ENCODE measurements at places on chromosomes 1 and 21.

- no peak for DNase-seq
Observed at GRCh38 chr1:19921310-19921709, 2.1 kb downstream of the PLA2G2E start.

DNA sequence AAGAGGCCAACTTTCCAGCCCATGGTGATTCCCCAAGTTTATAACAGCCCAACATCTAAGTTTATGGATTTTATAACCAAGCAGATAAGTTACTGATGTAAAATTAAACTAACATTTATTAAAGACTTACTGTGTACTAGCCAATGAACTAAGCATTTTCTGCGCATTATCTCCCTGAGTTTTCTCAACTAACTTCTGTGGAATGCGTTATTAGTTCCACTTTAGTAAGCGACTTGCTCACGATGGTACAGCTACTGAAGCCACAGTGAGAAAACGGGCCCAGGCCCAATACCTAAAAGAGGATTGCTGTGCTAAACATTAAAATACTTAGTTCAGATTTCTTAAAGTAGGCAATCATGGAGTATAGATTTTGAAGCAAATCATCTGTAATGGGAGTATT lies 61.0 kb downstream of the ZBTB18 start:
- DNase-seq = no peak

DNA sequence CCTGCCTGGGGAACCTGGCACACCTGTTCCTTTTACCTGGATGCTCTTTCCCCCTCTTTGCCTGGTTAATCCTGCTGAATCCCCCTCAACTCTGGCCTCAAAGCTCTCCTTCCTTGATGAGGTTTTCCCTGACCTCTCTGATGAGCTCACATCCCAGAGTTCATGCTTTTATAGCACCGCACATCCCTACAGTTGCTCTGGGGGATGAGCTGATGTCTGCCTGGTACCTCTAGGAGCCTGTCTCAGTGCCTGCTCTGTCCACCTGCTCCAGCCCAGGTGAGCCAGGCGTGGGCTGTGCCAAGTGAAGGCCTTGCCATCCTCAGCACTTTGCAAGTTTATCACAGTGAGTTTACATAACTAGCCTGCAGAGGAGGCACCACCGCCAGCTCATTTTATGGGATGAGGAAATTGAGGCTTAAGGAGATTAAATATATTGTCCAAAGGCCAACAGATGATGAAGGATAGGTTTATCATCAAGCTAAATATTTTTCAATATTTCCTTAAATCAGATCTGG lies 58.6 kb upstream of the TMPRSS2 start:
- no peak for DNase-seq

GRCh38 chr1:98674075-98674781 lies 12.7 kb downstream of the SNX7 start:
- no peak for DNase-seq

DNA sequence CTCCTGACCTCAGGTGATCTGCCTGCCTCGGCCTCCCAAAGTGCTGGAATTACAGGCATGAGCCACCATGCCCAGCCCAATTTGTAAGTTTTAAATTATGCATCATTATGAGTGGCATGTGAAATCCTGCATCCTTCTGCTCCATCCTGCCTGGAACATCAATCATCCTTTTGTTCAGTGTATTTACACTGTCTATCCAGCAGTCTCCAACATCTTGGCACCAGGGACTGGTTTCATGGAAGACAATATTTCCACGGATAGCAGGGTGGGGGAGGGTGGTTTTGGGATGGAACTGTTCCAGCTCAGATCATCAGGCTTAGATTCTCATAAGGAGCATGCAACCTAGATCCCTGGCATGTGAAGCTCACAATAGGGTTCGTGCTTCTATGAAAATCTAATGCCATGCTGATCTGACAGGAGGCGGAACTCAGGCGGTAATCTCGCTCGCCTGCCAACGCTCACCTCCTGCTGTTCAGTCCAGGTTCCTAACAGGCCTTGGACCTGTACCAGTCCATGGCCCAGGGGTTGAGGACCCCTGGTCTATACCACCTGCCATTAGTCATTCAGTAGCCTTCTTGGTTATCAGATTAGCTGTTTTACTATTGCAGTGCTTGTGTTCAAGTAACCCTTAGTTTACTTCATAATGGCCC lies 22.2 kb upstream of the TCEA3 start:
- DNase-seq = no peak

- no peak for DNase-seq
Observed at GRCh38 chr21:42279341-42279871, 35.8 kb downstream of the TFF3 start.

DNA sequence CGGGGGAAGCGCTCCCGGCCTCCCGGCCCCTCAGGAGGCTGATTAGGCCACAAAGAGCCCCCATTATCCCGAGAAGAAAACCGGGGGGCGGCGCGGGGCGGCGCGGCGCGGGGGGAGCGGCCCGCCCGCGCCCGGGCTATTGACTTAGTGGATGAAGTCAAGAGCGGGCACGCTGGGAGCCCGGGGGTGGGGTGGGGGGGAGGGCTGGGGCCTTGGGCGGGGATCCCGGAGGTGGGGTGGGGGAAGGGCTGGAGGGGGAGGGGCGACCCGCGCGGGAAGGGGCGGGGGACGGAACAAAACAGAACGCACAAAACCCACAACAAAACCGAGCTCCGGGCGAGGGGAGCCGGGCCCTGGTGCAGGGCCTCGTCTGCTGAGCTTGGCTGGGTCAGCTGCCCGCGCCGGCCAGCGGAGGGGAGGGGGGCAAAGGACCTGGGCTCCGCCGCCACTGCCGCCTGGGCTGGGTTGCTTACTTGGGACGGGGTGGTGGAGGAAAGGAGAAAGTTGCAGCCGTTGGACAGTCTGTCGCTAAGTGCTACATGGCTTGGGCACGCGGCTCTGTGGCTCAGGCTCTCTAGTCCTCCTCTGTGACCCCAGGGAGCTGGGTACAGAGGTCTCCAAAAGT lies 16.3 kb downstream of the PAX7 start:
- DNase-seq = no peak

- no peak for DNase-seq
Observed at GRCh38 chr1:89670163-89670562, 37.2 kb downstream of the LRRC8C start.

GRCh38 chr21:26061437-26061836 lies 109.1 kb downstream of the APP start:
- DNase-seq = no peak

GRCh38 chr1:207328004-207328403 lies 6.5 kb downstream of the CD55 start:
- DNase-seq = no peak

GRCh38 chr21:38712664-38713063 lies 93.1 kb upstream of the ETS2 start:
- no peak for DNase-seq

DNA sequence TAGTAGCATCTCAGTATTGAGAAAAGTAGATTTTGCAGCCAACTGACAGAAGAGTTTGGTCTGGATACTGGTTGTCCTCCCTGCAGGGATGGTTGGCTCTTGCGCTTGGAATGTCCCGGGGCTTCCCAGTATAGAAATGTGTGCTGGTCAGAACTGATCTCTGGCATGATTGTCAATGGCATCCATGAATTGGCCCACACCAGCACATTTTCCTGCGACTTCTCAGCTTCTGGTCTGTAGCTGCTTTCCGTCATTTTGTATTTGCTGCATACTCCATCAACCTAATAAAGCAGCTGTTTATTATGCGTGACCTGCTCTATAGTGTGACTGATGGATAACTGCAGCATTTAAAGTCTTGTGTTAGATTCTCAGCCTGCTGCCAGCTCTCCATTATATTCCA lies 203.7 kb downstream of the S1PR1 start:
- DNase-seq = no peak

DNA sequence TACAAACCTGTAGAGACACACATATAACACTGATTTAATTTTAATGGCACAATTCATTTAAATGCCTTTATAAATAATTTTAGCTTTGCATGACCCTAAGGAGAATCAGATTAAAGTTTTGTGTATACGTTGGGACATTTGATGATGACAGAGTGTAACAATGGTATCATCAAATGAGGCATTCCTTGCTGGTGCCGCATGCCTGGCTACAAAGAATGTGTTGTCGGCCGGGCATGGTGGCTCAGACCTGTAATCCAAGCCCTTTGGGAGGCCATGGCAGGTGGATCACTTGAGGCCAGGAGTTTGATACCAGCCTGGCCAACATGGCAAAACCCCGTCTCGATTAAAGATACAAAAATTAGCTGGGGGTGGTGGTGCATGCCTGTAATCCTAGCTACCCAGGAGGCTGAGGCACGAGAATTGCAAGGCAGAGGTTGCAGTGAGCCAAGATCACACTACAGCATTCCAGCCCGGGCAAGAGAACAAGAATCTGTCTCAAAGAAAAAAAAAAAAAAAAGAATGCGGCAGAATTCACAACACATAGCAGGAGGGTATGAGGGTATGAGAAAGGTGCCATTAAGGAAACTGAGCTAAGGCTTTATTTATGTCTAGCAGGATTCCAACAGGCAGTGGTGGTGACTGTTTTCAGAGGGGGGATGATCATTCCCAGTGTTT lies 58.9 kb downstream of the PTPN14 start:
- DNase-seq = no peak

- DNase-seq = no peak
Observed at GRCh38 chr1:115467196-115467595, 129.1 kb upstream of the NGF start.

GRCh38 chr1:230861489-230861888 lies 6.8 kb downstream of the C1orf198 start:
- no peak for DNase-seq

DNA sequence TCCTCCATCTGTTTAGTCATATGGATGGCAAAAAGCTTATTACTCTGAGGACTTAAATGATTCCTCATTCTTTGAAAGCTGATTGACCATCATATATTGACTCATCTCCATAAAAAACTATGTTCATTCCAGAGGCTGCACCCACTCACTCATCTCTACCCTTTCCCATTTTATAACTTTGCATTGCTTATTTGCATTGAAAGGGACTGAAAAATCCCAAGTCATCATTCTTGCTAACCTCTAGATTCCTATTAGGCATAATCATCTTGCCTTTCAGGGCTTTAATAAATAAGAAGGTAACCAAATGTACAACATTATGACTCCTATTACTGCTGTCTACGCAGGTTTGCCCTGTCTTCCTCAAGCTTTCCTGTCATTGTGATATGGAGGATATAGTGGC lies 1180.3 kb upstream of the B3GALT2 start:
- no peak for DNase-seq

DNA sequence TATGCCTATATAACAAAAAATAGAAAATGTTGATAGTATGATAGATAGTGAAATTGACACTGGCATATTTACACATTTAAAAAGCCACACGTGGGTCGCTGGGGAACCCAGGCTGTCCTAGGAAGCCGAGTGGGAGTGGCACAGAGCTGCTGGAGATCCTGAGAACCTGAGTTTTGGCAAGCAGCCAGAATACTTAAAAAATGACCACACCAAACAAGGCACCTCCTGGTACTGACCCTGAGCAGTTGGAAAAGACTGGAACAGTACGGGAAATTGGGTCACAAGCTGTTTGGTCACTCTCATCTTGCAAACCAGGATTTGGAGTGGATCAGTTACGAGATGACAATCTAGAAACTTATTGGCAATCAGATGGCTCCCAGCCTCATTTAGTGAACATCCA lies 111.5 kb downstream of the ZFYVE9 start:
- DNase-seq = no peak

- DNase-seq = no peak
Observed at GRCh38 chr1:23402286-23403037, 22.1 kb downstream of the TCEA3 start.

DNA sequence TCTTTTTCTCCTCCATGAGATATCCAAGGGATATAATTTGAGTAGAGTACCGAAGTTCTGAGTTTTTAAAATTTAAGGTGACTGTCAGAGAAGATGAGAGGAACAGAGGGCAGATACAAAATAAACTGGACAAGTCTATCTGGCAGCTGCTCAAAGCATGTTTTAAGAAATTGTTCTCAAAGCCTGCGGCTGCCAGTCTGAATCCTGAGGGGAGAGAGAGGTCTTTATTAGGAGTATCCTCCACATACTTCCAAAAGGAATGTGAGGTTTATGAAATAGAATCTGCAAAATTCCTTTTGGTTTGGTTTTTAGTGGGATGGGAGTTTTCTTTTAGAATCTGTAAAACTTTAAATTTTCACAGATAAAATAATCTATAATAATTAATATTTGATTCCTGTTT lies 41.3 kb downstream of the TTC13 start:
- DNase-seq = no peak

DNA sequence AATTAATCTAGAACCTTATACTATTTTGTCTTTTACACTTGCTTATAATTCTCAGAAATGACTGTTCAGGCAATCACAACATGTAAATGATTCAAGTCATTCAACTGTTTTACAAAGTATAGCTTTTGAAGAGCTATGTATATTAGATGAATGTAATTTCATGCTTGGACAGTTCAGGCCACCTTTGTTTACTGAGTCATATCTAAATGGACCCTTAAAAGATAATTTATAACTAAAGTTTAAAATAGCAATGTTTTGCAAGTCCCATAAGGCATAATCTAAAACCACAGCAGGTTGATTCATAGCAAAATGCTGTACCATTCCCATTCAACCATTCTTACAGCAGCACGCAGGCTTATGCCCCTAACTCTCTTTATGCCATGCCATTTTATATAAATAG lies 64.8 kb downstream of the PIK3R3 start:
- DNase-seq = no peak

DNA sequence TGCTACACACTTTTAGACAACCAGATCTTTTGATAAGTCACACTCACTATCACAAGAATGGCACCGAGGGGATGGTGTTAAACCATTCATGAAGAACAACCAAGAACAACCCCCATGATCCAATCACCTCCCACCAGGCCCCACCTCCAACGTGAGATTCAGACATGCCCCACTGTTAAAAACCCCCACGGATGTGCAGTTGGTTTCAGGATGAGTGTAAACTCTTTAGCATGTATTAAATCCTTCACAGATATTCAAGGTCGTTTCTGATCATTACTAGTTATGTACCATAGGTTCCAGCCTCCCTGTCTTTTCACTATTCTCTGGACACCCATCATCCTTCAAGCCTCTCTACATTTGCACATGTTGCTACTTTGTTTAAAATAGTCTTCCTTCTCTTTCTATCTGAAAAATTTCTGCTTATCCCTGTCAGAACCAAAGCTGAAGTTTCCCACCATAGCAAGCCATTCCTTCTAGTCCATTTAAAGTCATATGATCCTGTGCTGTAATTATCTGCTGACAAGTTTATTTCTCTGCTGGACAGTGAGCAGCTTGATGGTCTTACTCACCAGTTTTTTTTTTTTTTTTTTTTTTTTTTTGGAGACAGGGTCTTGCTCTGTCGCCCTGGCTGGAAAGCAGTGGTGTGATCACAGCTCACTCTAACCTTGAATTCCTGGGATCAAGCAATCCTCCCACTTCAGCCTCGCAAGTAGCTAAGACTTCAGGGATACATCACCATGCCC lies 36.8 kb downstream of the MAP10 start:
- DNase-seq = no peak

GRCh38 chr1:229159668-229160544 lies 111.0 kb upstream of the RAB4A start:
- no peak for DNase-seq
